CD4-positive, alpha-beta T cell treated with Interleukin-6 at 100 ng/mL for 8 hours (primary cell): ENCODE measurements at places on chromosomes 12 and 14.

GRCh38 chr14:57657487-57657886, 163.8 kb upstream of the CCDC198 start:
- DNase-seq: no peak

DNA sequence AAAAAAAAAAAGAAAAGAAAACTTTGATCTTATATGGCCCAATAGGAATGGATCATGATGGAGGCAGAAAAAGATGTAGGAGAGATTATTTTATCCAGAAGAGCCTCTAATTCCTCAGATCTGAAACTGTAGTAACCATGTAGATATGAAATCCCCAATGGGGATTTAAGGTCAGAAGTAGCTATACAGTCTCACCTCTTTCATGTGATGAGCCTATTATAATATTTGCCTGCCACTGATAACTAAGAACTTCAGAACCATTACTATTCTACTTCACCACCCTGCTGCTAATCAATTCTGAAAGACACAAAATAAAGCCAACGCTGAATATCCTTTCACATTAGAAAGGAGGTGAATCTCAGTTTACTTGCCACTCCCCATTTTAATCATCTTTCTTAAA, 29.3 kb downstream of the BAZ1A start:
- DNase-seq: no peak

- peak; percentile 72 for DNase-seq
Observed at GRCh38 chr12:57243521-57244311, 7.3 kb downstream of the STAC3 start.

DNA sequence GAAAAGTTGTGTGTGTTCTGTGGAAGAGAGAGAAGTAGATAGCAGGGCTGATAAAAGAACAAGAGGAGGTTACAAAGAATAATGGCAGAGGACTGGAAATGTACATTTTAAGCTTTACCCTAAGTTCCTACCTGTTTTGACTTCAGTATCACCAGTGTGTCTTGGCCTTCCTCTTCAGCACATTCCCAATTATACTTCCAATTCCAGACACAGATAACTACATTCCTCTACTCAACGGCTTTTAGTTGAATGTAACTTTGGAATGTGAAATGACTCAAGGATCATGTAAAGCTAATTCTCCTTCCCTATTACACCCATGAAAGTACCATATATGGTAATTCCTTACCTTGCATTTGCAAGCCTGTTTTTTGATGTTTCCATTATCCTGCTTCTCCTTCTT, 5.0 kb downstream of the MGST1 start:
- no peak for DNase-seq

DNA sequence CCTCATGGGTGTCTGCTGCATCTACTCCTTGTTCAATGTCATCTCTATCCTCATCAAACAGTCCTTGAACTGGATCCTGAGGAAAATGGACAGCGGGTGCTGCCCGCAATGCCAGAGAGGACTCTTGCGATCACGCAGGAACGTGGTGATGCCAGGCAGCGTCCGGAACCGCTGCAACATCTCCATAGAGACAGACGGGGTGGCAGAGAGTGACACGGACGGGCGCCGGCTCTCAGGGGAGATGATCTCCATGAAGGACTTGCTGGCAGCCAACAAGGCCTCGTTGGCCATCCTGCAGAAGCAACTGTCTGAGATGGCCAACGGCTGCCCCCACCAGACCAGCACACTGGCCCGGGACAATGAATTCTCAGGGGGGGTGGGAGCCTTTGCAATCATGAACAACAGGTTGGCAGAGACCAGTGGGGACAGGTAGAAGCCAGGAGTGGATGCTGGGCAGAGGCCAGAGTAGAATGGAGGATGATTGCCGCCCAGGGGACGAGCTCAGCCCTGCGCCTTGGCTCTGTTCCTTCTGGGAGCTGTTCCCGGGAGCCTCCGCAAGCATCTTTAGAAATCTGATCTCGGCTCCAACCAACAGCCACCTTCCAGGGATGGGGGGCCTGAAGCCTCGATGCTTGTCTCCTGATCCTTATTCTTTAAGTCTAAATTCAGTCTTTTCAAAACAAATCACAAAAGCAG, 71.6 kb upstream of the PSMC1 start:
- DNase-seq: no peak

- DNase-seq: no peak
Observed at GRCh38 chr12:68515793-68516192, 94.9 kb upstream of the RAP1B start.

DNA sequence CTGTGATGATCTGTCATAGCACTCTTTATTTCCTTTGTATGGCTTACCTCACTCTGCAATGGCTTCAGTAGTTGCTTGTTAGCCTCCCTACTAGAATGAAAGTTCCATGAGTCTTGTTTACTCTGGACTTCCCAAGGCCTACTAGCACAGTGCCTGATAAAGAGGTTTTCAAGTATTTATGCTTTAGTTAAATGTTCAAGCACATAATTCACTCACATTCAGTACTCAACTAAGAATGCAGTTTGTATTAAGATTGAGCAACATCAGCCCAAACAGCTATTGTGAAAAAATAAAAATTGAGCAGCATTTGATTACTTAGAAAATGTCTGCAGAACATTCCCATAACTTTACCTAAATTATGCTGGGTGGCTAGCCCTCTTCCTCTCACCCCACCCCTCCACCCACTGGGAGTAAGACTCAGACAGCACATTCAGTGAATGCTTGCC, 158.9 kb upstream of the AMIGO2 start:
- DNase-seq: no peak

- no peak for DNase-seq
Observed at GRCh38 chr12:116087962-116088361, 189.5 kb downstream of the MED13L start.

DNA sequence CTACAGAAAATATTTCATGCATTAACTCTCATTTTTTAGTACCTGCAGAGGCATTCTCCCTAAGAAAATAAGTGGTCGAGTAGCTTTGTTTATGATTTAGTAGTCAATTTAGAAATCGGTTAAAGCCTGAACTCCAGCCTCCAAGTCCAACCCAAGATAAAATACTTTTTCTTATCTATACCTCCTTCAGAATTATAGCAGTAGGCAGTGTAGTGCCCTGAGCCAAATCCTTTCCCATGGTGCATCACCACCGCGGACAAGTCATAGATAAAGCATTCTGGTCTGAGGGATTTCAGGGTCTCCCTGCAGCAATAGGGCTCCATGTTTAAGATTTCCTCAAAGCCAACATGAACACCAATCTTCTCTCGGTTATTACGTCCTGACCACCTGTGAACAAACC, 30.5 kb downstream of the USP44 start:
- no peak for DNase-seq

- DNase-seq: no peak
Observed at GRCh38 chr12:93823616-93824391, 146.6 kb downstream of the CRADD start.

DNA sequence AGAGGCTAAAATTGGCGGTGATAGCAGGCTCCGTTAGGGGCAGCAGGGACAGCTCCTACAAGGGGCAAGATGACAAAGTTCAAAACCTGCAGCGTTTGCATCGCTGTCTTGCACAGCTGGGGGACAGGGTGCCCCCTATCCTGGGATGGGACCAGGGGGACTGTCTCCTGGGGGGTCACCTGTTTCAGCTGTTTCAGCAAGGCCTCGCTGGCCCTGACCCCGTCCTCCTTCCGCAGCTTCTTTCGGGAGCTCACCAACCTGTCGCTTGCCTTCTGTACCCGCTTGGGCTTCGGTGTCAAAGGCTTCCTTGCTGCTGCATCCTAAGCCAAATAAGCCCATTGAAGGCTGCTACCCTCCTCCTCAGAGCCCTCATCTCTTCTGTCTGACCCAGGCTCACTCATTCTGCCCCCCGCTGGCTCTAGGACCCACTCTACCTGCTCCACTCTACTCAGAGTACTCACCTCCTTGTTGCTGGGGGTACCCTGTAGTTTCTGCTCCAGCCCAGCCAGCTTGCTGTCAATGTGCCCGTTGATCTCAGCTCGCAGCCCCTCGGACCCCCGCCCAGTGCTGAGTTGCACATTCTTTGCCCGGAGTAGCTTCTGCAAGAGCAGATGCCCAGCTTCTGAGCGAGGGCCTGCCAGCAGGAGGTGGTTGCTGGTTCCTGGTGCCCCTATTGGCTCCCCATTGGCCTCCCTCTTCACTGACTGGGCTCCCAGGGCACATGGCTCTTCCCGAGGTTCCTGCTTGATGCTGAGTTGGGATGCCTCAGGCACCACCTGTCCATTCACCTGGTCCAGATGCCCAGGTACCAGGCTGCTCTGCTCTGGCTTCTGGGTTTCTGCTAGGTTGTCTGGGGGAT, 12.4 kb upstream of the PRKAG1 start:
- DNase-seq: no peak

- no peak for DNase-seq
Observed at GRCh38 chr12:26116829-26117715, 7.8 kb downstream of the BHLHE41 start.

- DNase-seq: no peak
Observed at GRCh38 chr14:105843444-105844046, 317.2 kb downstream of the TMEM121 start.

DNA sequence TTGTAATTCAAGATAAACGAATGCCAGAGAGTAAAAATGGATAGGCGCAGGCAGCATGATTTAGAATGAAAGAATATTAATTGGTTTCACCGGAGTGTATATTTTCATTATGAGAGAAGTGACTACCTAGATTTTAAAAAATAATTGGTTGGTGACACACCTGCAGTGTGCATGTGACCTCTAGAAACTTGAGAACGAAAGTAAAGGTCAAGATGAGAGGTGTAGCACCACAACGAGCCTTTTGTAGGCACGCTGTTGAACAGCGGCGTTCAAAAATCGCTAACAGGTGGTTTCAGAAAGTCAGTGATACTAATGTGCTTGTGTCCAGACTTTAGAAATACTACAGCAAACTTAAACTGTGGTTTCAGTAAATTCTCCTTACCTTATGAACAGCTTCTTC, 123.8 kb downstream of the NPAS3 start:
- DNase-seq: no peak

DNA sequence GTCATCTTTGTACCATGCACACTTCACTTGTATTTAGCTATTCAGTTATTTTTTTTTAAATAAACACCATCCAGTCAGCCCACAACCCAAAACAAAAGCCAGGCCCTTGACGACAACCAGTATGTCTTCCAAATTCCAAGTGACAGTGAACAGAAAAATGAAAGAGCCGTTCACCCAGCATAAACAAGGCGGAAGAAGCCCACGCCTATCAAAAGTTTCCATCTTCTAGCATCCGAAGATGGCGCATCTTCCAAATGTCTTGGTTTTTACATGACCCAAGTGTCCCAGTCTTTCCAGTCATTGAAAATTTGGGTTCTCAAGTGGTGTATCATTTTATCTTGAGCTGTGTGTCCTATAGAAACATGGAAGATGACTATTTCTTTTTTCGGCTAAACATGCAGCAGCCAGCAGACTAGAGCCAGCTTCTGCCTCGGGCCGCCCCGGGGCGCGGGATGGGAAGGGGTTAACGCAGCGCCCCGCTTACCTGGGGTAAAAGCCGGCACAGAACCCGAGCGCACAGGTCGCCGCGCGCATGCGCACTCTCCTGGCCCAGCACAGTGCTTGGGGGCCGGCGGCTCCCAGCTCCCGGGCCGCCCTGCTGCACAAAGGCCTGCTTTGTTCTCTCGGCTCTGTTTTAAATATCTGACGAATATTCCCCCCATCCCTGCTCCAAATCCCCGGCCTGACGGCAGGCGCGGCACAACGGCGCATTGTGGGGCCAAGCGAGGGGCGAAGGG, 164.8 kb downstream of the ZFP36L1 start:
- DNase-seq: peak; percentile 56

DNA sequence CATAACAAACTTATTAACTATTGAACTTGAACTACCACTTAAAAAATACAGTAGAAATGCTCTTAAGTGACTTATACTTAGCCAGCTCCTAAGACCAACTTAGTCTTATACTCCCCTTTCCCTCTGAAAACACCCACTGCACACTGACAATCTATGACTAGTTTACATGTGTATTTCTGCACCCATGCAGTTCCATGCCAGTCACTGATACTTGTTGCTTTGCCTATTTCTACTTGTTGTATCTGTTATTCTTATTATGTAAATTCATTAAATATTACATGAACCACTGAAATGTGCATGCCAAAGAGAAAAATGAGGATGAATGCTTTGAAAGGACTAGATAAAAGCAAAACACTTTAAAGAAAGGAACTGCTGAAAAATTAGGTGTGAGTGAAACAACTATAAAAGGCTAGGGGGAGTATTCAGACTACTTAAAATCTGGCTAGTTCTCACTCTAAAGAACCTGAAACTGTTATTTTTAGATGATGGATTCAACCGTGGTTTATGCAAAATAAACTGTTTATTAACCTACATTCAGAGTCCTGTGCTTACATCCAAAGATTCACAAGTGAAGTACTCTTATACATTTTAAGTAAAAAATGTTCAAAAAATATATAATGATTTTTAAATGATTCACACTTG, 74.7 kb downstream of the RPS6KA5 start:
- DNase-seq: no peak

DNA sequence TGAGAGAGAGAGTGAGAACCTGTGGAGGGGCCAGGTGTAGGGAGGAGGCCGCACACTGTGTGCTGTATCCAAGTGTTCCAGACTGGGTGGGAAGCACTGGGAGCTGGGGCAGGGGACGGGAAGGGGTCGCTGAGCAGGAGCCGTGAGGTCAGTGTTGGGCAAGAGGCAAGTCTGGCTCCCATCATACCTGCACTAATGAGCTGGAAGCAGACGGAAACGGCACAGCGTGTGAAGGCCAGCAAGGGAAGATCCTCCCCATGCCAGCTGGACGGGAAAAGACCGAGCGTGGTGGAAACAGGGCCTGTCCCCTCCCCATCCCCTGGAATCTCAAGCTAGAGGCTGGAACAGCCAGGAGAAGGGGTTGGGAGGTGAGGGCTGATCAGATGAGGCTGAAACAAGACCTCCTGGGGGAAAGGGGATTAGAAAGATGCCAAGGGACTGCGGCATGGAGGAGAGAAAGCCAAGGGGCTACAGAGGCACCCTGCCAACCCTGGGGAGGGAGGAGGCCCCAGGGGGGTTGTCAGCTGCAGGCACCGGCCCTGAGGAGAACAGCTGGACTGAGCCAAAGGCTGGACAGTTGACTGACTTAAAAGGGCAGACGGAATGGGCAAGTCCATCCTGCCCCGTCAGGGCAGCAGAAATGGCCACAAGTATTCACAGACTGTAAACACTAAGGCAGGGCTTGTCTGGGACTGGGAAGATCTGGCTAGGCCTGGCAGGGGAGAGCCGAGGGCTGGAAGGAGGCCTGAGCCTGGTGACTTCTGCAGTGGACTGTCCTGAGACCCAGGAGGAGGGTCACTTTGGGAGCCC, 19.0 kb upstream of the LTBP2 start:
- no peak for DNase-seq

GRCh38 chr12:116624516-116624915, 65.3 kb downstream of the MAP1LC3B2 start:
- no peak for DNase-seq
